Erythroblast (primary cell): ENCODE measurements at places on chromosomes 5 and 9.

- no peak for DNase-seq
Measured at GRCh38 chr5:31066655-31067328, 126.7 kb upstream of the CDH6 start.

GRCh38 chr5:143395638-143396352 is 7.7 kb downstream of the NR3C1 start:
- no peak for DNase-seq

- DNase-seq = no peak
Measured at GRCh38 chr5:31124026-31124425, 69.5 kb upstream of the CDH6 start.

- DNase-seq = peak; percentile 34
Measured at GRCh38 chr9:76610011-76610352, 151.0 kb downstream of the GCNT1 start.

DNA sequence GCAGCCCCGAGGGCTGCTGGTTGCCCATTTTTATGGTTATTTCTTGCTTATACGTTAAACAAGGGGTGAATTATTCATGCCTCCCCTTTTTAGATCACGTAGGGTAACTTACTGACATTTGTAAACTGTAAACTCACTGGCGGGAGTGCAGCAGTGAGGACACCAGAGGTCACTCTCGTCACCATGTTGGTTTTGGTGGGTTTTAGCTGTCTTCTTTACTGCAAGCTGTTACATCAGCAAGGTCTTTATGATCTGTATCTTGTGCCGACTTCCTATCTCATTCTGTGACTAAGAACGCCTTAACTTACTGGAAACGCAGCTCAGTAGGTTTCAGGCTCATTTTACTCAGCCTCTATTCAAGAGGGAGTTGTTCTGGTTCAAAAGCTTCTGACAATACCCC is 155.0 kb upstream of the PRDM9 start:
- DNase-seq = no peak

GRCh38 chr5:168883991-168884390 is 304.8 kb upstream of the PANK3 start:
- no peak for DNase-seq

- no peak for DNase-seq
Measured at GRCh38 chr5:156021866-156022265, 305.1 kb upstream of the SGCD start.

- DNase-seq = no peak
Measured at GRCh38 chr5:158538506-158539074, 561.1 kb downstream of the EBF1 start.

- no peak for DNase-seq
Measured at GRCh38 chr9:99602854-99603253, 218.8 kb upstream of the NR4A3 start.

GRCh38 chr5:92494508-92494907 is 1086.5 kb downstream of the NR2F1-AS1 start:
- DNase-seq = no peak

DNA sequence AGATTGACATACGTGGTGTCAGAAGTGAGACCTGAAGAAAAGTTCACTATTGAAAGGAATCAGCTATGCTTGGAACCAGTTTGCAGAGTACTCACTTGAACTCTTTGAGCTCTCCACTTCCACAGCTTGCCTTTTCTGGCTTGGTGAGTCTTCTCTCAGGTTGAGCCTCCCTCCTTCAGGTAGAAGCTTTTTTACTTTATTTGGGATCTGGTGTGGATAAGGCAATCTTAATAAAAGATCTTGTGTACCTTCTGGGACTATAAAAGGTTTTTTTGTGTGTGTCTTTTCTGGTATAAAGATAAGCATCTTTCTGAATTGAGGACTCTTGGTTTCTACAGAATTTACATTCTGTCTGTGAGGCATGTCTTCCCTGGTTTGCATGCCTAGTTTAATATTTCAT is 5.4 kb upstream of the CPLANE1 start:
- no peak for DNase-seq

- DNase-seq = peak; percentile 58
Measured at GRCh38 chr5:149765932-149766331, 35.8 kb downstream of the PPARGC1B start.

DNA sequence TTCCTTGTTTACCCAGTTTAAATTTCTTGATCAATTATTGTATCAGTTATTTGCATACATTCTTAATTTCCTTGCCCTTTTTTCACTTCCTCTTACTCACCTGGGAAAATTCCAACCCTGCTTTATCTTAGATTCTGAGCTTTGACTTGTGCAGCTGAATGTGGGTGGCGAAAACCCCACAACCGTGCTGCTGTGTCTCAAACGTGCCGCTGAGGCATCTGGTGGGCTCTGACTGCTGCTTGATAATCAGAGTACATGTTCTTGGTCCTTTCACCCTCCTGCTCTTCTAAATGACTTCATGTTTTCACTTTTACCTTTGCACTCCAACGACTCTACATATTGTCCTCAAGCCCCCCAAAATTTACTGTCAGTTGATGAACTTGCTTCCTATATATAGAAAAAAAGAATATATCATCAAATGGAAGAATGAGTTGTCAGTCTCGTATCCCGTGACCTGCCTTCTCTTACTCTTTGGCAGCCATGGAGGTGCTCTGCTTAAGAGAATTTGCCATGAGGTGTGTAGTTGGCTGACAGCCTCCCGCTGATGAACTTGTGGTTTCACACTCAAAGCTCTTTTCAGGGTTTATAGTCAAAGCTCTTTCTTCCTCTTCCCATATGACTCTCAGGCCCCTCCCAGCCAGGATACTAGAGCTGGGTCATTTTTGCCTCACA is 14.0 kb upstream of the JAK2 start:
- DNase-seq = no peak

DNA sequence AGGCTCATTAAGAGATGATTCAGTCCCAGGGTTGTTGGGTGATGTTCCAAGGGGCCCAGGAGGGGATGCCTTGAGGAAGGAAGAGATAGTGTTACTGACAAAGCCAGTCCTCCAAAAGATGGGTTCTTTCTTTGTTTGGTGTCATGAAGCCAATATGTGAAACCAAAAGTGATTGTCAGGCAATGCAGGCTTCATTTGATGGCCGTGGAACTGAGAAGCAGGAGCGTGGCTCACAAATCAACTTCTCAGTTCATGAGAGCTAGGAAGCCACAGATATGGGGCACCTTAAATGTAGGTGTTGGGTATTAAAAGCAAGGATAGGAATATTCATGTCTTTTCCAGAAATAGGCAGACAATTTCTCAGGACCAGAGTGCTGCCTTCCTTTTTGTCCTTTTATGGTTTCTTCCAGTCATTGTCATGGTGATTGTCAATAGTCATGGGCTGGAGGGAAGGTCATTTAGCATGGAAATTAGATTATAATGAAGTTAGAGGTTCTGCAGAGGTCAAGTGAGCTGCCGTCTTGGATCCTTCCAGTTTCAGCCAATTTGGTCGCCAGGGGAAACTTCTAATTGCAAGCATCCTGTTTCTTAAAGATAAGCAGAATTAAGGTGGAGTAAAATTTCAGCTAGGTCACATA is 393.0 kb downstream of the NTRK2 start:
- no peak for DNase-seq

DNA sequence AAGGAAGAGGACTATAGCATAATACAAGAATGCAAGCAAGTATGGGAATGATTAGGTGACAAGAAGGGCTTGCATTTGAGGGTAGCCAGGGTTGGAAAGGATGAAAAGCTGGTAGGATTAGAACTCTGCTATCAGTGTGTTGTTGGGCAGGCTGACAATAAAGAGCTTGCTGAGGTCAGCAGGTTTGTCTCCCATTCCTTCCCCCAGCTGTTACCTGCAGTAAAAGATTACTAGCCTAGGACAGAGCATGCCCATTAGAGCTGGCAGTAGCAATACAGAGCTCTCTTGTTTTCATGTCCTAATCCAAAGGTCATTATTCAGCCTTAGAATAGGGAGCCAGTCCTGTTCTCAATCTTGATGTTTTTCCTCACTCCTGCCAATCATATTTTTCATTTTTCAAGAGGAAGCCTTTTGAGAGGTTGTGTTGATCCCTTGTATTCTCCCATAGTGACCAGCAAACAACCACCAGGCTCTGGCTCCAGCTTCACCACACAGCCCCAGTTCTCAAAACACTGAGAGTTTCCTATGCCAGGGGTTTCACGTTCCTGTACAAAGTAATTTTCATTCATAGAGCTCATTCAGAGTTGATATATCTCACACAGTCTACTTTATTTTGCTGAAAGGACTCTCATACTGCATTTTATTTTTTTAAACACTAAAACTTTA is 71.7 kb downstream of the OR2K2 start:
- DNase-seq = no peak
